ENCODE measurements at places on chromosomes 6 and 20.

- no peak for DNase-seq
Measured at GRCh38 chr6:44024574-44025219, 102.6 kb downstream of the MRPL14 start.

- no peak for DNase-seq
Measured at GRCh38 chr20:41202426-41202825, 65.1 kb downstream of the PLCG1 start.

DNA sequence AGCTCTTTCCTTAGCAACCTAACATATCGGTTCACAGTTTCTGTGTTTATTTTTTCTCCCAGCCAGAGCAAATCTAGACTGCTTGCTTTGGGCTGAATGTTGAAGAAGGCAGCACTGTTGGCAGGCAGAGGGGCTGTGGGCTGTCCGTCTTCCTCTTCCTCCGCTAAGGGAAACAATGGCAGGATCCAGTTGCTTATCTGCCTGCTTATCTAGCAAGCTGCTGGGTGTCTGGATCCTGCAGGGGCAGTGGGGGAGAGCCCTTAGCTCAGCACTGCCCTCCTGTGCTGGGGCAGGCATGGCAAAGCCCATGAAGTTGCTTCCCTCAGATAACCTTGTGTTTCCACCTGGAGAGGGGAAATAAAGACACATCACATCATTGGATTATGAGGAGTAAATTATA lies 92.7 kb upstream of the CD93 start:
- DNase-seq = no peak

- DNase-seq = no peak
Measured at GRCh38 chr6:130625825-130626527, 201.2 kb upstream of the SMLR1 start.

DNA sequence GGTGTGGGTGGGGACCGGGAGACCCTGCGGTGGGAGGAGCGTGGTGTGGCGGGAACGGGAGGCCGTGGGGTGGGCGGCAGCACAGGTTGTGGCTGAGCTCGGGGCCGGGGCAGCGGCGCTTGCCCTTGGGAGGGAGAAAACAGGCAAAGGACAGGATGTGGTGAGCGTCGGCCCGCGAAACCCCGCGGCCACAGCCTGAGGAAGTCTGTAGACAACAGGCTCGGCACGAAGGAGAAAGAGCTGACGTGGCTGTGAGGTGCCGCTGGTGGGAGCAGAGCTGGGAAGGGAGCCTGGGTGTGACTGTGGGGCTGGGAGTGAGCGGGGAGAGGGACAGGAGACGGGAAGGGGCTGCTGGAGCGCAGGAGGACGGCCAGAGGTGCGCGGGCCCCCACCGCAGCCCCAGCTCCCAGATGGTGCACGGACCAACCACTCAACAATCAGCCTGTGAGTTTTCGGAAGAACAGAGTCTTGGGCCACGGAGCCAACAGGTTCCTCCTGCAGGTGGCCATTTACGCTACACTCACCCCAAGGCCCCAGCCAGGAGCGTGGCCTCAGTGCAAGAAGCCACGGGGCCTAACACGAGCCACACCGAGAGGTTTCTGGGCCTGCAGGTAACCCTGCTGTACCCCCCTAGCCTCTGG lies 202.8 kb downstream of the DLL1 start:
- no peak for DNase-seq

DNA sequence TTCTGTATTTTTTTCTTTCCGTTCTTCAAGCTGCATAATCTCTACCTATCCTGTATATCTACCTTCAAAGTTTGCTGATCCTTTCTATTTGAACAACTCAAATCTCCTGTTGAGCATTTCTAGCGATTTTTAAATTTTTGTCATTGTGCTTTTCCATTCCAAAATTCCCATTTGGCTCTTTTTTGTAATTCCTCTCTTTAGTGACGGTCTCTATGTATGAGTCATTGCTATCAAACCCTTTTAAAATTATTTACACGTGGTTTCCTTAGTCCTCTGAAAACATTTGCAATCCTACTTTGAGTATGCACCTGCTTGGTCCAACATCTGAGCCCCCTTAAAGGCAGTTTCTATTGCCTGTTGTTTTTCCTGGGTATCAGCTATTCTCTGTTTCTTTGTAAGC lies 100.5 kb upstream of the FOXC1 start:
- DNase-seq = no peak

- DNase-seq = no peak
Measured at GRCh38 chr6:138651491-138651890, 122.1 kb upstream of the CCDC28A start.

DNA sequence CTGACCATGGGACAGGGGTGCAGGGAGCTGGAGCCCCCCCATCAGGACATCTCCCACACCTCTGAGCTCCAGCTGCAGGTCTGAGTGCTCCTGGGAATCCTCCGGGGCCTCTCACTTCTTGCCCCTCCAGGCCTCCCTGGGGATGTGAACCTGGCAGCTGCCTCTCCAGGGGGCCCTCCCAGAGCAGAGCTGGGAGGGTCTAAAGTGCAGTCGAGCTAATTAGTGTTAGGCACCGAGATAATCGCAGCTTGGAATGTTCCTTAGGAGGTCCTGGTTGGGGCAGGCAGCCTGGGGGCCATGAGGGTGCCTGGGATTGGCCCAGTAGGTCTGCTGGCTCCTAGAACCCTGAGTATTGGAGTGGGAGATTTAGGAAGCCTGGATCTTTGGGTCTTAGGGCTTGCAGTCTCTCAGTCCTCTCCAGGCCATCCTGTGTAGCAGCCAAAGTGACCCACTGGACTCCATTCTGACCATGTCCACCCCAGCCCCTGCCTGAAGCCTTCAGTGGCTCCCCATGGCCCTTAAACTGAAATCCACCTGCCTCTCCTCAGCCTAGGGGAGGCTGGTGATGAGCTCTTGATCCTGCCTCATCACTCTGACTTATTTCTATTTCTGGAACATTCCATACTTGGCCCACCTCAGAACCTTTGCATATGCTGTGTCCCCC lies 26.0 kb downstream of the CEBPB start:
- DNase-seq = no peak

DNA sequence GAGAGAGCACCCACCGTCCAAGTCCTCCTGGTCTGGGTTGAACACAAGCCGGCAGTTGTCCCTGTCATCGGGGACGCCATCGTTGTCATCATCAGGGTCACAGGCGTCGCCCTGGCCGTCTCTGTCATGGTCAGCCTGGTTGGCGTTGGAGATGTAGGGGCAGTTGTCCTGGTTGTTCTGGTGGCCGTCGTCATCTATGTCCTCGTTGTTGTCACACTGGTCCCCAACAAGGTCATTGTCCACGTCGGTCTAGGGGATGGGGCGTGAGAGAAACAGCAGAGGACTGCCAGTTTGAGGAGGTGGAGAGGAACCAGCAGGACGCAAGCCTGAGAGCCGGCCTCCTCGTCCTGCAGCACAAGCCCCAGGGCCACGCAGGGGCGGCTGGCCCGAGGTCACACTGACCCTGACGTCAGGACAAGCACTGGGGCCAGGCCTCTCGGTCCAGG lies 28.5 kb downstream of the THBS2 start:
- no peak for DNase-seq

DNA sequence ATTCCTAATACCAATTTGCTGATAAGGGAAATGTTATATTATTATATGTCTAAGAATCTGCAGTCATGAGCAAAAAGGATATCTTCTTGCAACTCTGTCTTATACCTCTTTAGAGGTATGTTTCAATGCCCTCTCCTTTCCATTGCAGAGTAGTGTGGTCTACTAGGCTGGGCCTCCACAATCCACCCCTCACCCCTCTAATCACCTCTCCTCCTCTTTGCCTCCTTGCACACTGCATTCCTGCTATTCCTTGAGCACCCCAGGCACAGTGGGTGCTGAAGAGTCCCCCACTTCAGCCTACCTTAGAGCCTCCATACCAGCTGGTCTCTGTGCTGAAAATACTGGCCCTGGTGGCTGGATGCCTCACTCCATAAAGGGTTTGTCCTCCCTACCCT lies 26.9 kb downstream of the ARMC2 start:
- no peak for DNase-seq

- DNase-seq = peak; percentile 76
Measured at GRCh38 chr6:167580619-167580911, 246.1 kb upstream of the AFDN start.

GRCh38 chr6:46468403-46469010 lies 22.7 kb downstream of the RCAN2 start:
- no peak for DNase-seq

- DNase-seq = no peak
Measured at GRCh38 chr6:44527181-44527580, 139.7 kb downstream of the CDC5L start.

DNA sequence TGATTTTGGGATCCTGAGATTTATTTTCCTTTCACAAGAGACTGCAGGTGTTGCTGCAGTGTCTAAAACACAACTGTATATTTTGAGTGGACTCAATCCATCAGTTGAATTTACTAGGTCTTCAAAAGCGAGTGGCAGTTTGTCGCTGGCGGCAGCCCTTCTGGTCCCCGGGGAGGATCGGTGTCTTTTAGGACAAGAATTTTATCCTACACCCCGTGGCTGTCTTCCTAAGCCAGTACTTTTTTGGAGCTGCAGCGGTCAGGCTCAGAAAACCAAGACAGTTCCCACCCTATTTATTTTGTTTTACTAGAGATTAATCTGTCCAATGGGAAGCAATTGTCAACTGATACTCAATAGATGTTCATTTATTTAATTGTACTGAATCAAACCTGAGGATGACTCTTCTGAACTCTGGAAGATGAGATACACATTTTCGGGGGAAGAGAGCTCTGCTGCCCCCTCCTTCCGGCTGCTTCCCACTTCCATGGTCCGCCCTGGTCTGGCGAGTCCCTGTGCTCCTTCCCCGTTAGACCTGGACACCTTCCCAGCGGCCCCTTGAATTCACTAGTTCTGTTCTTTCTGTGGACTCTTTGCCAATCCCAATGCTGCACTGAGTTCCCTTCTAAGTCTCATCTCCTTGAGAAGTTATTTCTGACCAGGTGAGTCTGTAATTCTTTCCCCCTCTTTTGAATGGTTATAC lies 90.6 kb downstream of the ERMARD start:
- no peak for DNase-seq

GRCh38 chr6:88725111-88725975 lies 238.1 kb downstream of the RNGTT start:
- DNase-seq = no peak

- no peak for DNase-seq
Measured at GRCh38 chr6:144055121-144055931, 40.0 kb downstream of the SF3B5 start.

DNA sequence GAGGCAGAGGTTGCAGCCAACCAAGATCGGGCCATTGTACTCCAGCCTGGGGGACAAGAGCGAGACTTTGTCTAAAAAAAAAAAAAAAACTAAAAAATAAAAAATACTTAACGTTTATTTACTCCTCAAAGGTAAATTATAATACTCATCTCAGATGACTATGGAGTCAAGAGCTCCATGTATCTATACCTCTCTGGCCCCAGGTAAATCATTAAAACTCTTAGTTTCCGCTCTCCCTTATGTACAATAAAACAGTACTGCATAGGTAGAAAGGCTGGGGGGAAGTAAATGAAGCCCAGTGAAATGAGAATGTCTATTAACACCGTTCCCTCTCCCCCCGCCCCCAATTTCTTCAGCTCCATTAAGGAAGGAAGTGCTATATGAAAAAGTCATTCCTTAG lies 1.2 kb downstream of the SRSF12 start:
- no peak for DNase-seq

DNA sequence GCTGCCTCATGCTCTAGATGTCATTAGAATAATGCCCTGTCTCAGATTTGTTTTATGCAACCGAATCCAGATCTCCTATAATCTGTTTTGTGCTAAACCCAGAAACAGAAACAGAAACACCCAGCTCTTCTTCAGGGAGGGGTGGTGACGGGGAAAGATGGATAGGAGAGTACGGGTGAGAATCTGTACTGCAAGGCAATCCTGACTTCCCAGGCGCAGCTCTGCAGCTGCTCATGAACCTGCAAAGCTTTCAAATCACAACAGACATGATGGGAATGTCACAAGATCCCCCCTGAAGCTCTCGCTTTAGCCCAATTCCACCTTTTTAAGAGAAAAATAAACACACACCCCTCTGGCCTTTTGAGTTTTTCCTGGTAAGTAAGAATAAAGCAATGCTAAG lies 71.5 kb downstream of the PPP1R3G start:
- DNase-seq = no peak

GRCh38 chr6:113676057-113676456 lies 181.1 kb upstream of the MARCKS start:
- DNase-seq = no peak

DNA sequence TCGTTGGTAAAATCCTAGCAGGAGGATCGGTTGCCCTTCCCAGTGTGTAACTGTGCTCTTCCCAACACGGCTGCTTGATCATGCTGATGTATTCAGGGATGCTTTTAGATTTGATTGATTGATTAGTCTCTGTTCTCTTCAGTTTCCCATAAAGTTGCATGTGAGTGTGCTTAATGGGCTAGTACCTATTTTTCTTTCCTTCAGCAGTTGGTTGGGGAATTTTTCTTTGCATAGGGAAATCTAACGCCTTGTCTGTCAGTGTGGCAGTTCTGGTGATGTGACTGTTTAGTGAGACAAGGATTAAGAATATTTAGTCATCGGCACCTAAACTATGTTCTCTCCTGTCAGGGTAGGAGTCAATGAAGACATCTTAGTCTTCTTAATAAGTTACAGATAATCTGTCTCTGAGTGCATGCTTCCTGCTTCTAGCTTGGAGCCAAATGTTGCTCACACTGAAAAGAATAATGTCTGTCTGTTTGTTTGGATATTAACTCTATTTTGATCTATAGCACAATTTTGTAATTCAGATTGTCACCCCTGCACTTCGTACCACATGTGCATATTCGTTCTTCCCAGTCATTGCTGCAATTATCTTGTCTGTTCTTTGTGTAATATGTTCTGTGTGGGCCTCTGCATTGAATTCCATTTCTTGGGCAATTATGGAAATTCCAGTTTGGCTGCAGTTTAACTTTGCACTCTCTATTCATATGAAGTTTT lies 169.9 kb downstream of the EDN1 start:
- DNase-seq = no peak

DNA sequence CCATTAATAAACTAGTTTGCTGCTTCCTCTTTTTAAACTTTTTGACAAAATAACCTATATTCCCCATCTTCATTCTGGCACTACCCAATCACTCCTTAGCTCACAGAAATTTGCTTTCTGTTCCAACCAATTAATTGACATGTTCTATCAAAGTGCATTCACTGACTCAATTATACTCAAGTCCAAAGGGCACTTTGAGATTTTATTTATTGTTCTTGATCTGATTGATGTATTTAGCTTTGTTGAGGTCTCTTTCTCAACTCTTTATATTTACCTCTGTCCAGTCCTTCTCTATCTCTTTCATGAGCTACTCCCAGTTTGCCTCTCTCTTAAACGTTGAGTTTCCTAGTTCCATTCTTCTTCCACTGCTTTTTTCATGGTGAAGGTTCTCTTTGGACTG lies 104.4 kb upstream of the TENT5A start:
- DNase-seq = no peak

GRCh38 chr6:22727710-22728109 lies 158.3 kb downstream of the HDGFL1 start:
- no peak for DNase-seq

DNA sequence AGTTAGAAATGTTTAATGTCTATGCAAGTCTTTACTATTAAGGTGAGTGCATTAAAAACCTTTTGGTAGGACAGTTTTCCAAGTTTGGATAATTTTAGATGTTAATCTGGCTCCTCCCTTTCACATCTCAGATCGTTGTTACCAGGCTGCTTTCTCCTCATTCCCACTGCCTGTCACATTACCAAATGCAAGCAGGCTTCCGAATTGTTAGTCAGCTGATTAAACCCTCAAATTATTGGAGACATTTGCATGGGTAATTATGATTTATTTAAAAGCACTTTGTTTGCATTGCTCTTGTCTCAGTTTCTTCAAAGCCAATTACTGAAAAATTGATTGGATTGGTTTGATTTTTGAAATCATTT lies 816.5 kb downstream of the KIF16B start:
- DNase-seq = no peak

Data from NCI-H1092 treated with DMSO at 0.1 percent for 48 hours (cell line).